Activated CD8-positive, alpha-beta memory T cell treated with anti-CD3 and anti-CD28 coated beads for 1 hour (primary cell): ENCODE measurements at places on chromosomes 4 and X.

- no peak for DNase-seq
These were observed at the start of gene TADA2B for GRCh38 chr4:7043284-7044136. Gene TADA2B, plus strand, starts transcription at chr4:7043372. Its CDS starts 208 bp downstream, at chr4:7043580.

- no peak for DNase-seq
These were observed 48.7 kb downstream of the STIM2 start for GRCh38 chr4:26909369-26909768.

GRCh38 chr4:58560736-58561135 lies 1450.6 kb upstream of the IGFBP7 start:
- DNase-seq: no peak

DNA sequence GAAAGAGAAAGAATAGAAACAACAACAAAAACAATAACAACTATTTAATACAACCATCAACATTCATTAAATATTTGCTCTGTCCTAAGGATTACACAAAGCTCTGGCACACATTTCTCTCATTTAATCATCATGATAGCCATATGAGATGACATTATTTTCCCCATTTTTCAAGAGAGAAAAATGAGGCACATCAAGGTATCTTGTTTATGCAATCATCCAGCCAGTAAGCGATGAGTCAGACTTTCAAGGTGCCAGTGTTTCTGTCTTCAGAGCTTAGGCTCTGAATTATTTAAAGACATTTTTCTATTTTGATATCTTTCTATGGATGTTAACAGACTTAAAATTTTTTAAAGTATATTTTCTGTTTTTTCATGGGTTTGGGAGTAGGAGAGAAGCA lies 541.8 kb upstream of the SMIM31 start:
- no peak for DNase-seq

- no peak for DNase-seq
These were observed 33.1 kb downstream of the ENPEP start for GRCh38 chr4:110508827-110509710.

DNA sequence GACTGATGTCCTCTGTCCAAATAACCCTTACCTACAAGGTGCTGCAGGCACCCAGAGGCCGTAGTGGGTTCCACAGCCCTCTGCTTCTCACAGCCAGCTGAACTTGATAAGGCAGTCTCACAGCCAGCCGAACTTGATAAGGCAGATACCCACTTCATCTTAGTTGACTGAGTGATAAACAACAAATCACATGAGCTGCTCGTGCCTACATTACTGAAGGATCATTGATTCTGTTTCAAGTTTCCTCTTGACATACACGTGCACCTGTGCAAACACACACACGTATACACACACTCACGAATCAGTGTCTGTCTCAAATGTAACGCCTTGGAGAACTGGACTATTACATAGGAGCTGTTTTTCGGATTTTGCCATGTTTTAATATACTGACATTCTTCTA lies 276.3 kb downstream of the DCTD start:
- no peak for DNase-seq

DNA sequence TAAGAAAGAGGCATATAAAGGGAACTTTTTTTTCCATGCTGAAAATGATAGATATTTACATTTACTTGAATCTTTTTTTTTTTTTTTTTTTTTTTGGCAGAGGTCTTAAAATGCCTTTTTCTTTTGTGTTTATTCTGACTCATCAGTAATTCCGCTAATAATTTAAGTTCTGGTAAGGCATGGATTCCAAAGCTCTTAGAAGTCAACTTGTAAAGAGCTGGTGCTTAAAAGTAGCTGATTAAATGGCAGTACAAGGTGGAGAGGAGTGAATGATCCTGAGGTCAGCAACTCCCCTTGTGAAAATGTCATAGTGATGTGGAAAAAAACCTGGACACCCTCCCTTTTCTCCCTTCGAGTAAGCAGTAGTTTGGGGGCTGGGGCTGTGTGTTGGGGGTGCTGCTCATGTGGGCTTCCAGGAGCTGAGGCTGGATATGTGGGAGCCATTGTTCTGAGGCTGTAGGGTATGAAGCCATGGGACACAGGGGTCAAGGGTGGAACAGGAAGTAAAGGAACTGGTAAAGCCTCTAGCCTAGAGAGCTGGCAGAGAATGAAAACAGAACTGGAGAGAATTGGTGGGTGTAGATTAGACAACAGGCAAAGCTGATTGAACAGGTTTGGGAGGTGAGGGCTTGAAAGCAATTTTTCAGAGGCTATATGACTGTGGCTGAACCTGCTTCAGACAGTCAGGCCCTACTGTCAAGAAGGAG lies 41.0 kb upstream of the PITX2 start:
- DNase-seq: no peak

- DNase-seq: no peak
These were observed 24.2 kb downstream of the SULT1E1 start for GRCh38 chr4:69835766-69836165.

- DNase-seq: no peak
These were observed 7.0 kb downstream of the LRCH2 start for GRCh38 chrX:115226929-115227328.

DNA sequence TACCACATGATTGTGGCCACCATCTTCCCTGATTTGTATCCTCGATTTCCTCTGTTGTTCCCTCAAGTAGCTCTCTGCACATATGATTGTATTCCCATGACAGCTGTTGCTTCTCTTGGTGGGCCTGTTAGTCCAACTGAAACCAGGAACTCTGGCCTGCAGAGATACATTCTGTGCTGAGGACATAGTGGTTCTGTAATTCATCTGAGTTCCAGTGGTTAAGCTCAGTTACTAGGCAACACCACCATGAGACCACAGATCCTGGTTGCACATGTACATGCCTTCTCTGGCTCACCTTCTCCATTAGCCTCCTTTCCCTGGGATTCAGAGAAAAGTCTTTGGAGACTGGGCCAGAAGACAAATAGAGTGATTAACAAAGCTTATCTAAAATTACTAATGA lies 172.1 kb upstream of the SLC7A11 start:
- DNase-seq: no peak

GRCh38 chr4:92969650-92970379 lies 666.0 kb downstream of the GRID2 start:
- no peak for DNase-seq

DNA sequence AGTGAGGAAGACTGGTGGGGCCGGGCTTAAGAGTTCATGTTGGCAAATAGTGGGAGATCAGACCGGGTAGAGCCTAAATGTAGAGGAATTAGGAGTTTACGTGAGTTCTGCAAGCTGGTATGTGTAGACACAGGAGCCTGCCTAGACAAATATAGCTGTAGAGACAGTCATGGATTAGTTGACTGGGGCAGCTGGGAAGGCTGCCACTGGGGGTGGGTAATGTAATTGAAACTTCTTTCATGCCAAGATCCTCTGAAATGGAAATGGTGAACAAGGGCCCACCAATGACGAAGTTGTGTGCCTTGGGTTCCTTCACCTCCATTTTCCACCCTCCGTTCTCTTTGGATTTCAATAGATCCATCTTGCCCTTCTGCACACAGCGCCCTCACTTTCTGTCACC lies 11.9 kb upstream of the CAPN6 start:
- DNase-seq: no peak

DNA sequence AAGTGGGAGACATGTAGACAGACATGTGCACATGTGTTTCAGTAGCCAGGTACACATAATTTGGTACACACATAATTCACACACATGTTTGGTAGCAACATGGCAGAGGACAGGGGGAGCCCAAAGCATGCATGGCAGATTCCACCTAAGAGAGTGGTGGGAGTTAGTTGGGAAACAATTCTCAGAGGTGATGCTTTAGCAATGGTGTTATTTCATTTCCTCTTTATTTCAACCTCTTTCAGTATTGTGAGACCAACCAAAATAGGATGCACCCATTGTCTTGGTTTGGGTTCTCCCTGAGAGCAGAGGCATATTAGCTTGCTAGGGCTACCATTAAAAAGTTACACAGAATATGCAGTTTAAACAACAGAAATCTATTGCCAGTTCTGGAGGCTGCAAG lies 92.2 kb upstream of the ANXA3 start:
- DNase-seq: no peak

DNA sequence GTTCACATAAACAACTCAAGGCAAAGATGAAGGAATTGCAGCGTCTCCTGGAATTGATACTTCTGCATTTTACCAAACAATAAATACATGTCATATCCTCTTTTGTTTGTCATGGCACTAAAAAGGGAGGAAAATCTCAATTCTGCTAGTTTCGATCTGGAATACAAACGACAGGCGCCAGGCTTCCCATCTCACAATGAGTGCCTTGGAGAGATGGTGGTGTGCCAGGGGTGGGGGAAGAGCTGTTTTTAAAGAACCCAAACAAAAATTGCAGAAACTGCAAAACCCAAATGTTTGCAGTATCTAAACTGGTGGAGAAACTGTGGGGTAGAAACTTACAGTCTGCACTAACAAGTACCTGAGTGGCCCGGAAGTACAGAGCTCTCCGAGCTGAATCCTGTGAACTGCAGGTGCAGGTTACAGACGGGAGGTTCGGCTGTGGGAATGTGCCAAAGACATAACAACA lies 53.0 kb upstream of the KLF3 start:
- no peak for DNase-seq

DNA sequence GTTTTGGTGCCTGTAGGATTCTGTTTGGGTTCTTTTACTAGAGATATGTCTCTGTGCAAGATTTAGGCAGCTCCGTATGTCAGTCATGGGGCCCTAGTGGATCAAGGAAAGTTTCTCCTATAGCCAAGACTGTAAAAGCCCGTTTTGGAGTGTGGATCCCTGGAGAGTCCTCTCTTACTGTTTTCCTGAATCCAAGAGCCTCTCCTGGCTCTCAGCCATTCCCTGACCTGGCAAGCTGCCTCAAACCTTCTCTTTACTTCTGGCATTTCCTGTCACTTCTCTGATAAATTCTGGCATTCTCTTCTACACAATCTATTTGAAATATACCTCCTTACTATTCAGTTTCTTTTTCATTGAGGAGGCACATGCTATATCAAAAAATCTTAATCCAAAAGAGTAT lies 41.4 kb downstream of the DCAF12L2 start:
- no peak for DNase-seq

GRCh38 chr4:66750273-66750672 lies 795.0 kb downstream of the CENPC start:
- no peak for DNase-seq

DNA sequence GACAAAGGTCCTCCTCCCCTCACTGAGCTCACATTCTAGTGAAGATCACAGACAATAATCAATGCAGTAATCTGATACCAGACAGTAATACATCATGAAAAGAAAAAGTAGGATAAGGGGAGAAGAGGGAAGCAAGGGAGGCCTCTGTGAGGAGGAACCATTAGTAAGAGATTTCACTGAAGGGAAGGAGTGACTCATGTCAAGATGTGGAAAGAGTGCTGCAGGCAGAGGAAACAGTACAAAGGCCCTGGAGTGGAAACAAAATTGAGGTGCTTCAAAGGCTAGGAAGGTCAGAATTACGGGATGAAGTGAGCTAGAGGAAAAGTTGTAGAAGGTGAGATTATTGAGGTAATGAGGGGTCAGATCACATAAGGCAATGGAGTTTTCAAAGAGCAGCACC lies 38.1 kb downstream of the LAMTOR3 start:
- DNase-seq: no peak

GRCh38 chrX:44529310-44529709 lies 13.3 kb downstream of the FUNDC1 start:
- DNase-seq: no peak

DNA sequence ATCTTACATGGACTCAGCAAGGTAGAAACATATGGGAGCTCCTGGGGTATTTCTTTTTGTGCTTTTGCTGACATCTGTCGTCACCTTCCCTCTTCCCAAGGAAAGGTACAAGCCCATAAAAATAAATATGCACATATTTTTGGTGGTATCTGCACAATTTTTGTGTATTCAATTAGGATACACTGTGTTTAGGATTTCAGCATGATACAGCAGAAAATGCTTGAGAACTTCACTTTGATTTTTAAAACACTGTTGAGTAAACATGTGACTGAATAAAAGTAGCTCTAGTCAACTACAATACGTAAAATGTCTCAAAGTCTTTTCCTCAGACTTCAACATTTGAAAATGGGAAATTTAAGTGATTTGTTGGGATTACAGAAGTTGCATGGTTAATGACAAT lies 99.4 kb upstream of the SPANXC start:
- no peak for DNase-seq

DNA sequence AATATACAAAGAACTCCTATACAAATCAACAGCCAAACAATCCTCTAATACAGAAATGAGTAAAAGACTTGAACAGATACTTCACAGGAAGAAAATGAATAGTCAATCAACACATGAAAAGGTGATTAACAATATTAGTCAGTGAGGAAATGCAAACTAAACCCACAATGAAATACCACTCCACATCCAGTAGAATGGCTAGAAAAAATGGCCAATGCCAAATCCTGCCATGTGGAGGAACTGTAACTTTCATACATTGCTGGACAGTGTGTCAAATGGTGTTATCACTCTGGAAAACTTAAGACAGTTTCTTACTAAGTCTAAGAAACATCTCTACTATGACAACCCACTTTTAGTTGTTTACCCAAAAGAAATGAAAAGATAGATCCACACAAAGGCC lies 59.5 kb downstream of the NSG1 start:
- no peak for DNase-seq

- no peak for DNase-seq
These were observed 36.3 kb downstream of the ATXN3L start for GRCh38 chrX:13283512-13283911.

GRCh38 chr4:126328914-126329313 lies 1014.2 kb downstream of the FAT4 start:
- DNase-seq: no peak

- no peak for DNase-seq
These were observed 97.9 kb downstream of the NEUROG2 start for GRCh38 chr4:112418092-112418491.

DNA sequence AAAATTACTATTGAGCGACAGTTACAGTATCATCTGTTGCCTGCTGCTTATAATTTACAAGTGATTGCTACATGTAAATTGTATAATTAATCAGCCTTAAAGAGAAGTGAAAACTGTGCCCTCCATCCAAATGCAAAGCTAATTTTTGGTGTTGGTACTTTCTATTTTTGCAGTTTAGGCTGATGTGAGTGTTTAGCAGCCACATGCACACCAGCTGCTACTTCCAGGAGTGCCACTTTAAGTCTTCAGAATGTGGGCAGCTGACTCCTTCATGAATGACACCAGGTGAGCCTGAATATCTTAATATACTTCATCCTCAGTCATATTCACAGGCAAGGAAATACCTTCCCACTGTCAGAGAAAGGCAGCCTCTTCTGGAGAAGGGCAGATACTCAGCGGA lies 149.8 kb upstream of the RASGEF1B start:
- no peak for DNase-seq

DNA sequence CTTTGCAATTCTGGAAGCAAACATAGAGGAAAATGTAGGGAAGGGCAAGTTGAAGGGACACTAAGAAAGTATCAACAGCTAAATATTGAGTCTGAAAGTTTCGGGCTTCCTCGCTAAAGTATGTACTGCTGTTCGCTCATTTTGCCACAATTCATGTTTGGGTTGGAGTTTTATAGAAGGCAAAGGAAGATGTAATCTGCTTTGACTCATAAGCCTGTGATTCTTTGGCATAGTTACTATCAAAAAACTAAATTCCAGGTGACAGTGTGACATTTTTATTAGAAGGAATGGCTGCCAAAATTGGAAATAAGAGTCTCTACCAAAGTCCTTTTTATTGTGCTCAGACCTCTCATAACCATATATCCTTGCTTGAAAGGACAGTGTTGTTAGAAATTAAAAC lies 336.7 kb upstream of the ADGRL3 start:
- no peak for DNase-seq
